Uterus (tissue), 4 donors: ENCODE measurements at places on chromosomes 2 and 18.

DNA sequence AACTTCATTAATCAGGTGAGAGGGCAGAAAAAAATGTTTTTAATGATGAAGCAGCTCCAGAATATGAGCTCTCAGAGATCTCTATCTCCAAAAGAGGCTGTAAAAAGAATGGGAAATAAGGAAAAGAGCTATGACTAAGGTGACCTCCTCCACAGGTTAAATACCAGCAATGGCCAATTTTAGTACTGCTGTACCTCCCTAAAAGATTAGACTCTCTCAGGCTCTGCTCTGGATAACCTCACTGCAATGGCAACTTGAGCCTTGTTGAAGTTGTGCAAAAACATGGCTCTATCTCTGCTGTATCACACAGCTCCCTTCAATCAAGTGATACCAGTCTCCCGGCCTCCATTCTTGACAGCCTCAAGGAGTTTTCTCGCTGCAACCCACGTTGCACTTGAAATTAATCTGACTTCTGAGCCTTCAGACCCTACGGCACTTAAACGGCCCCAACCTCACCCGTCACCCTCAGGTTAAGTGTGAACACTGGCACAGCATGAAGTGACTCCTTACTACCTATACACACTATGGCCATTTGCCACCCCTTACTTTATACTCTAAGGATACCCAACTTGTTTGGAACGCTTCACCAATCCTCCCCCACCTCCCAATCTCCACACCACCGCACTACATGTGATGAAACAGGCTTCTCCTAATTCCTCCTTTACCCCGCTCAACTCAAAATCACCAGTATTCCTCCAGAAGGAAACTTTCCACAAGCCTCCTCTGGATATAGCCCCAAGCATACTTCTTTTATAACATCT is 36.3 kb downstream of the SMAD2 start:
- no peak for DNase-seq

DNA sequence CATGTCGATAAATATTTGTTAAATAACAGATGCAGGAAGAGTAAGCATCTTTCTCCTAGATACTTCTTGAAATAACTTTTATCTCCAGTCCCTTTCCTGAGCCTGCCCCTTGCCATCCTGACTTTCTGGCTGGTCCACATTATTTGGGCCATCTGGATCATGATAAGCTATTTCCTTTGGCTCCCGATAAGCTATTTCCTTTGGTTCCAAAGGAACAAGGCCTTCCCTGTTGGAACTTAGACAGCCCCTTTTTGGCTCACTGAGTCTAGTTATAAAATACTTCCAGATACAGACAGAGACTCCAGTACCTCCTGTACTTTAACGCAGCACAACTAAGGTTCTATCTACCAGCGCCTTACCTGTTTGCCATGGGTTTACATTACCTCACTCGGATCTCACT is 205.3 kb upstream of the CCDC150 start:
- DNase-seq, result no peak

DNA sequence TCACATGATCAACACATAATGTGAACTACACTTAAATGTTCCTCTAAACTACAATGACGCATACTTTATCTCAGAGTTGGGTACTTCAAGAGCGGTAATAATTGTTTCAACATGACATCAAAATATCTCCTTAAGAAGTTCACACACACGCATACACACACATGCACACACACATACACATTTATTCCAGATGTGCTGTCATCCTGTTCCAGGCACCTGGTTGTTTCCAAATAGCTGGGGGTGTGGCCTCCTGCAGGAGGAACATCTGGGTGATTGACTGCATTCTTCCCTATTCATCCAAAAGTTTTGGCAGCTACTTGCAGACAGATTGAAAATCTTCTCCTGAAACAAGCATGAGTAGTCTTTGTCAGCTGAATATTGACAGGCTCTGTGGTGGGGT is 37.9 kb upstream of the PIK3C3 start:
- no peak for DNase-seq

GRCh38 chr18:37473195-37473840 is 92.3 kb downstream of the CELF4 start:
- DNase-seq, result no peak

- peak; percentile 5 for DNase-seq
Observed at GRCh38 chr2:85801871-85802270, 48.1 kb downstream of the ATOH8 start.

DNA sequence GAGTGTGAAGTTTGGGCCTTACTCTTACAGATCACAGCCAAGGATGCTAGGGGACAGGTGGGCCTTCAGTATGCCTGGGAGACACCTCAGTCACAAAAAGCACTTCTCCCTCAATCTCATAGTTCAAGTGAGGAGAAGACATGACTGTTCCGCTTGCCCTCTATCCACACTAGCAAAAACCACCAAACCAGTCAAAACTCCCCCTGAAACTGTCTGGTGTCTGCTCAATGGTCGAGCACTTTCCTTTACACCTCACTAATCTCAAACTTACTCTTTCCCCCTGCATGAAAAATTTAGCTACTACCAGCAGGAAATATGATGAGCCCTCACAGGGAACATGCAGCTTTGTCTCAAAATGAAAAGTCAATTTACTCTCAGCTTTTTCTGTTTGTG is 232.2 kb downstream of the TRIB2 start:
- no peak for DNase-seq

- DNase-seq, result peak; percentile 19
Observed at GRCh38 chr2:207504513-207505170, 25.1 kb upstream of the CREB1 start.

GRCh38 chr18:27213123-27213717 is 28.1 kb upstream of the CHST9 start:
- DNase-seq, result no peak

DNA sequence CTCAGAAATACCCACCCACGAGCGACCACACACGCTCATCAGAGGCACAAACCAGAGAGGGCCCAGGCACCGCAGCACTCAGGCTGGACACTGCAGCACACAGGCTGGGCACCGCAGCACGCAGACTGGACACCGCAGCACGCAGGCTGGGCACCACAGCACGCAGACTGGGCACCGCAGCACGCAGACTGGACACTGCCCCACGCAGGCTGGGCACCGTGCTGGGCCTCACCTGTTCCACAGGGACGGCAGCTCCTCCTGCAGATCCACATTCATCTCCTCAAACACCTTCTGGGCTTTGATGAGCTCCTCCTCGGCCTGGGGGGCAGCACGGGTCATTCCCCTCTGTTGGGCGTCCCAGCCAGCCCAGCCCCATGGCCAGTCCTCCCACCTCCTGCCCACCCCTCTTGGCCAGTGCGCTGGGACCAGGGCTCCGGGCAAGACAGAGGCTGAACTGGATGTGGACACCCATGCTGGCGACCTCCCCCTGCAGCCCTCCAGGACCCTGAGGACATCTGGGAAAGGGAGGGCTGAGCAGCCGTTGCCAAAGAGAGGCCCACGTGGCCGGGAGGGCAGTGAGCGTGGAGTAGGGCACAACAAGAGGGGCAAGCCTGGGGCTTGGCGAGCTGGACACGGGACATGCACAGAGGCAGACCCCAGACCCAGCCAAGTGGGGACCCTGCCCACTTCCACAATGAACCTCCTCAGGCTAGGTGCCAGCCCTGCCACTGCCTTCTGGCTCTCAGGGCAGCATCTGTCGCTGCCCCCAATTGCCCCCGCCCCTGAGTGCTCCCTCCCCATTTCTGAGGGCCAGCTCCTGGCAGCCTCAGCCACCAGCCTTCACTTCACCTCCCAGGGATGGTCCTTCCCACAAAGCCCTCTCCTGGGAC is 43.0 kb downstream of the BIN1 start:
- DNase-seq, result no peak

GRCh38 chr18:23828426-23828825 is 139.2 kb downstream of the LAMA3 start:
- no peak for DNase-seq

GRCh38 chr2:100242476-100242875 is 79.8 kb downstream of the LONRF2 start:
- DNase-seq, result no peak

- DNase-seq, result no peak
Observed at GRCh38 chr18:39434223-39434920, 1868.8 kb upstream of the CELF4 start.

GRCh38 chr18:28459587-28459986 is 282.7 kb upstream of the CDH2 start:
- DNase-seq, result no peak

GRCh38 chr2:37798315-37799005 is 126.6 kb upstream of the RMDN2 start:
- DNase-seq, result no peak

DNA sequence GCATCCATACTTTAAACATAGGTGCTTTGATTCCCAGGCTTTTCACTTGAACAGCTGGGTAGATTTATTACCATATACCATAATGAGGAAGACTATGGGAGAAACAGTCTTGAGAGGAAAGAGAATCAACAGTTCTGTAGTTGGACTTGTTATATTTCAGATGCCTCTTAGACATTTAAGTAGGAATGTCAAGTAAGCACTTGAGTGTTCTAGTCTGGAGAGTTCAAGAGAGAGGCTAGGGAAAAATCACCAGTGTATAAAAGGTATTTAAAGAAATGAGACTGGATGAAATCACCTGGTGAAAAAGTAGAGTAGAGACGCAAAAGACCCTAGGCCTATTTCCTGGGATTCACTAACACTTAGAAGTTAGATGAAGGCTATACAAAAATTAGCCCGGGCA is 13.5 kb upstream of the CCNT2 start:
- no peak for DNase-seq

- DNase-seq, result no peak
Observed at GRCh38 chr2:223537651-223538601, 64.2 kb downstream of the SCG2 start.

DNA sequence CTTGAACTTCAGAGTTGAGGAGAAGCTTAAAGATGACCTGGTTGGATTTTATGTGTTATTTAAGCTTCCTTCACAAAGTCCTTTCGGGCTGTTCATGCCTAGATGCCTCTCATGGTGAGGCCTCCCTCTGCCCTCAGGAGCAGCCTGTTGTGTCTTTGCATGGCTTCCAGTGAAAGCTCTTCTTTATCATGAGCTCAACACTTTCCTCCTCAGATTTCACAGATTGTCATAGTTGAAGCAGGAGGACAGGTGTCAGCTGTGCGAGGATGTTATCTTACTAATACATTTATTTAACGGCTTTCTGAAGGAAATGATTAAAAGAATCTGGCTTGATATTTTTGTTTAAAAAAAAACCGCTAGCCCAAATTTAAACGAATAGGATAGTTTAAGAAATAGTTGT is 48.8 kb upstream of the ITSN2 start:
- no peak for DNase-seq

DNA sequence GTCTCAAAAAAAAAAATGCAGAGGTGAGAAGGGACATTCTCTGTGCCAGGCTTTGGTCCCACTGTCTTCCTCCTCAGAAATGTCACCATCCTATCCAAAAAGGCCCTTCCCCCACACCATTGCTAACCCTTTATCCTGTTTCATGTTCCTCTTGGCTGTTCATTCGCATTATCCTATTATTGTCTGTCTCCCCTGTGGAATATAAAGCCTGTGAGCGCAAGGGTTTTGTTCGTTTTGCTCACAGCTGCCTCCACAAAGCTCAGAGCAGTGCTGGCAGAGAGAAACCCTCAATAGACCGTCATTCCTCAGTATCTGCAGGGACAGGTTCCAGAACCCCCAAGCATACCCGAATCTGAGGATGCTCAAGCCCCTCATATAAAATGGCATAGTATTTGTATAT is 91.8 kb downstream of the LOXHD1 start:
- DNase-seq, result no peak

- no peak for DNase-seq
Observed at GRCh38 chr2:177772529-177772928, 300.0 kb downstream of the PDE11A start.

DNA sequence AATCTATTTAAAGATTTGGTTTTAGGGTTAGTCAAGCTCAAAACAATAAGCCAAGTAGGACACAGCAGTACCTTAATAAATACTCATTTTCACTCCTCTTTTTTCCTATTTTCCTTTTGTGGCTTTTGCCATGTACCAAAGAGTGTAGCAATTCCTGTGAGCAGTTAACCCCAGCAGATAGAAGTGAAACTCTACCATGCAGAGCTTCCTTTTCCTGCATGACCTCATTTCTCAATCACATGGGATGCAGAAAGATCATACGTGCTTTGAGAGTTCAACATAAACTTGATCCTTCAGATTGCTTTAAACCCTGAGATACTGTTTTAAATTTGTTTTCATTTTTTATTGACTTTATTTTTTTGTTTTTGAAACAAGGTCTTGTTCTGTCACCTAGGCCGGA is 99.1 kb upstream of the ARHGAP15 start:
- DNase-seq, result no peak

DNA sequence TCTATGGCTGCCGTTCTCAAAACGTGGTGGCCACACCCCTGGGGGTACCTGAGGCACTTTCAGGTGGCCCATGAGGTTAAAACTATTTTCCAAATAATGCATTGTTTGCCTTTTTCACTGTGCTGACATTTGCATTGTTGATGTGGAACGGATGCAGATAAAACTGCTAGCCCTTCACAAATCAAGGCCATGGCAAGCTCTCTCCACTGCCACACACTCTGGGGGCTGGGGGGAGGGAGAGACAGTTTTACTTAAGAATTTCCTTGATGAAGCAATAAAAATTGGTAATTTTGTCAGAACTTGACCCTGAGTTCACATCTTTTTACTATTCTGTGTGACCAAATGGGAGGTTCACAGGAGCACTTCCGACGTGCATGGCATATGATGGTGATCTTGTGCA is 22.0 kb upstream of the TGIF1 start:
- DNase-seq, result no peak

- DNase-seq, result no peak
Observed at GRCh38 chr18:62576845-62577512, 54.2 kb downstream of the ZCCHC2 start.

DNA sequence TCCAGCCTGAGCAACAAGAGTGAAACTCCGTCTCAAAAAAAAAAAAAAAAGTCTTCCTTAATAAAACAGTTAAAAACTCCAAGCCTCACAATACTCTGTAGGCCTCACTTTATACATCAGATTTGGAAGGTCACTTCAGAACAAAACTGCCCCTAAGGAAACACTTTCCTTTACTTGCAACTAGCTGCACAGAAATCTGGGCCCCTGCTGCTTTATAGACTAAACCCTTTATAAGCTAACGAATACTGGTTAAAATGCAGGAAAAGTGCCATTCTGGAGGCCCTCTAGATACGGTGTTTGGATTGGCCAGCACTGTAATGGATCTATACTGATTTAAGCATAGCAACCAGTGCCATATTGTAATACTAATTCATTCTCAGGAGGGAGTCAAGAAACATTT is 1.5 kb downstream of the ABHD1 start:
- DNase-seq, result no peak

- DNase-seq, result no peak
Observed at GRCh38 chr2:132038179-132038882, 123.4 kb downstream of the ANKRD30BL start.

GRCh38 chr2:56169521-56169920 is 14.3 kb upstream of the CCDC85A start:
- DNase-seq, result no peak

- peak; percentile 38 for DNase-seq
Observed at GRCh38 chr2:172095146-172095904, 7.4 kb downstream of the DLX2 start.

DNA sequence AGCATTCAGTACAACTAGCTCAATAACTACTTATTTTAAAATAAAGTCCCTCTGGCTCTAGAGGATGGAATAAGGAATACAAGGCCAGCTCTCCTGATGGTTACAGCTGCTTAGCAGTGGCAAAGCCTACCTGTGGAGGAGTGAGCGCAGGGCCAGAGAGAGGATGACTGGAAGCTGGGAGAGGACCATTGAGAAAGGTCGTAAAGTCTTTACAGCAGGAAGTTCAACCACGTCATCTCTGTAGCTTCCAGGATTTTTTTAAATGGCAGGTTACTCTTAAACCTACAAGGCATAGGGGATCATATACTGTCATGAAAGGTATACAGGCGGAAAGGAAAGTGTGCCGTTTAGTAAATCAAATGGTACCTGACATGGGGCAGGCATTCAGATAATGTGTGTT is 26.3 kb downstream of the ANXA4 start:
- no peak for DNase-seq
